T-helper 2 cell (primary cell): ENCODE measurements at places on chromosomes 3 and 15.

GRCh38 chr3:171970301-171970788 is 69.0 kb upstream of the FNDC3B start:
- no peak for DNase-seq

- no peak for DNase-seq
Observed at GRCh38 chr3:131393868-131394267, 12.3 kb downstream of the NUDT16 start.

GRCh38 chr3:188090620-188091309 is 63.2 kb upstream of the LPP start:
- DNase-seq: no peak

GRCh38 chr15:40744815-40745152 is 10.3 kb downstream of the RMDN3 start:
- DNase-seq: no peak

DNA sequence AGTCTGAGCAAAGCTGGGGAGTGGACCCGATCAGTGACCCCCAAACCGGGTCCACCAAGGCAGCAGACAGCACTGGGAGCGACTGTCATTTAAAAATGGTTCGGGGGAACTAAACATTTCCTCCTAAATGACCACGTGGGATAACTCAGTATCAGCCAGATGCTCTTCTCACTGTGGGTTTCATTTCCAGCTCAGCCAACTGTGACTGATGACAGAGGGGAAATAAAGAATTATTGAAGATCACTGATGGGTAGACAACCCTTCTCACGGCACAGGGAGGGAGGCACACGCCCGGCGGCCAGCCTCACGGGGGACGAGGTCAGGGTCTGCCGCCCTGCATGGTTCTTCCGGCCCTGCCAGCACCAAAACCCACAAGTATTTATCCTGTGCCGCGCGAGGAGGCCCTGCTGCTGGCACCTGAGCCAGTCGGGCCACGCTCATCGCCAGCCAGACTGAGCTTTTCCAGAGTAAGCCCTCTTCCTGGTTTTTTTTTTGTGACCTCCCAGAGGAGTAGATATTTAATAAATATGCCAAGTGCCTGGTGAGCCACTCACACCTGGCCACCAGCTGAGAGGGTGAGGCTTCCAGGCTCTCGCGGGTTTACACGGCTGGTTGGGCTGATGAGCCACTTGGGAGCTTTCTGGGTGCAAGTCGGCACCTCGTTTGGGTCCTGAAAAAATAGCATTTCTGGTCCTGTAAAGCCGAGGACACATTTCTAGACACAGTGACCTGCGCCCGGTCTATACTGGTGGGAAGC is 6.2 kb downstream of the MELTF start:
- DNase-seq: no peak

GRCh38 chr3:159775372-159775961 is 213.2 kb upstream of the IL12A start:
- no peak for DNase-seq

- no peak for DNase-seq
Observed at GRCh38 chr3:66098436-66098835, 59.7 kb upstream of the MAGI1 start.

DNA sequence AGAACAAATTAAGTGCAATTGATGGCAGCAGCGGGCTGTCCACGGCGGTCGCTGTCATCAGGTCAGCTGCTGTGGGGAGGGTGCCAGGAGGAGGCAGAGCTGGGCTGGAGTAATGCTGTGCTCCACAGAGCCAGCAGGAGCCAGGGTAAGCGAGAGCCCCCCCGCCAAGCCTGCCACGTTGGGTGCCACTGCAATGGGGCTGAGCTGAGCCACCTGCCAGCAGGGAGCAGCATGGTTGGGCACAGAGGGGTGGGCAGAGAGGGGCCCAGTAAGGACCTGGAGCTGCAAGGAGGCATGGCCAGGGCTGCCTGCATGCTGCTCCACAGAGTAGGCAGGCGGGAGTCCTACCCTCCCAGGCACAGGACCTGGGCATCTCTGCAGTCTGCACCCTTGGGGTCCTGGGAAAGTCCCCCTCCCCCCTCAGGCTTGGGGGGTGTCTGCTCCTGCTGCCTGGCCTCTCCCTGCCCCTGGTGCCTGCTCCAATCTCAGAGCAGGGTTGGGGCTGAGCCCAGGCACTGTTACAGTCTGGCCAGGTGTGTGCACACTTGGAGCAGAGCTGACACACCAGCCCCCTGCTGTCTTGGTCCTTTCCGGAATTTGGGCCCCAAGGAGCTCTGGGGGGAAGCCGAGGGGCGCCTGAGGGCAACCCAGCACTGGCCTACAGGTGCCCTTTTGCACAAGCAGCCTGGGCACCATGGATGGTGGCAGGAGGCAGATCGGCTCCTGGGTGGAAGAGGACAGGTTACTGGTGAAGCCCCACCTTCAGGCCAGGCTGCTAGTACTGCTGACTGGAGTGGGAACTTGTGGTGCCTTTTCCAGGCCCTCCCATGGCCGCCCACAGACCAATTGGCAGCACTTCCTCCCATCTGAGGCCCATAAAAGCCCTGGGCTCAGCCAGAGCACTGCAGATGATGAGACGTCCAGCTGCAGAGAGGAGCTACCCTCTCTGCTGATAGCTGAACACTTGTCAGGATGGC is 8.5 kb upstream of the PIAS1 start:
- DNase-seq: no peak

- no peak for DNase-seq
Observed at GRCh38 chr3:4774531-4774930, 204.7 kb upstream of the BHLHE40 start.

GRCh38 chr3:53794597-53794996 is 51.6 kb downstream of the CHDH start:
- no peak for DNase-seq

DNA sequence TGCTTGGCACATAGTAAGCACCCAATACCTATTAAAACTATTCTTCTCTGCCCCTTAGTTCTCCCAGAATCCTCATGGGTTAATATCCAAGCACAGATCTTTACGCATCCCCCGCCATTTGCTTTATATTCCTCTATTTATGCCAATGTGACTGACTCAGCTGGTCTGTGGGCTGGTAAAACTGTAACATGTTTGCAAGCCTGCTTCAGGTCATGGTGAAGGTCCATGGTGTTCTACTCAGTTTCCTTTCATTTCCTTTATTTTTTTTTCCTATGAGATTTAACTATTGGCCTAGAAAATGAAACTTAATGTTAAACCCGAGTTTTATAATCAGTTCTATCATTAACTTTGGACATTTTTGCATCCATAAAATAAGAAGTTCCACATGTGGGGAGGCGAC is 47.0 kb downstream of the FRMD4B start:
- DNase-seq: no peak

DNA sequence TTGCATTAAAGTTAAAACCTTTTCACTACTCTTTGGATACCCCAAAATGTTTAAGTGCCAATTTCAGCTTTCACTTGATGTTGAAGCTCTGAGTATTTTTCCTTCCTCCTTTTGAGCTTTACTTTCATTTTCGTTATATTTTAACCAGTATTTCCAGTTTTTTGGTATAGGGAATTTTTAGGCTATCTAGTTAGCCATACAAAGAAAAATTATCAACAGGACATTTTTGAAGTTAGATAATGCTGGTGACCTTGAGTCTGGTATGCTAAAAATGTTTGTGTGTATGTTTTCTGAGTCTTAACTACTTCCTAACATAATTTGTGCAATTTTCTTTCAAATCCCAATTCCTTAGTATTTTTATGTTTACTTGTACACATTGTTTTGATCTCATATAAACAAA is 284.8 kb downstream of the OTOL1 start:
- no peak for DNase-seq

DNA sequence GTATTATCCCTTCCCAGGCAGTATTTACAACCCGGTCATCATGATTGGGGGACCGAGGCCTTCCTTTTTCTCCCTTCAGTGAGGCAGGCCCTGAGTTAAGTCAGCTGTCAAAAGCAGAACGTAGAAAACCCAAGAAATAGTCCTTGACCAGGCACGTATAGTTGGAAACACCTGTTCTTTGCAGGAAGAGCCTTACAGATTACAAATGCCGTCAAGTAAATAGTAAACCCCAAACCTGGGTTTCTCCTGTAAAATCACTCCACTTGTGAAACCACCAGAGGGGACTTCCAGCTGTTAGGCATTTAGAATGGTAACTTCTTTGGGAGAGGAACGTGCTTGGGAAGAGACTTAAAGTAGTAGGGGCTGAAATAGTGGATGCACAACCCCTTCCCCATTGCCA is 1.0 kb upstream of the BTBD1 start:
- no peak for DNase-seq

DNA sequence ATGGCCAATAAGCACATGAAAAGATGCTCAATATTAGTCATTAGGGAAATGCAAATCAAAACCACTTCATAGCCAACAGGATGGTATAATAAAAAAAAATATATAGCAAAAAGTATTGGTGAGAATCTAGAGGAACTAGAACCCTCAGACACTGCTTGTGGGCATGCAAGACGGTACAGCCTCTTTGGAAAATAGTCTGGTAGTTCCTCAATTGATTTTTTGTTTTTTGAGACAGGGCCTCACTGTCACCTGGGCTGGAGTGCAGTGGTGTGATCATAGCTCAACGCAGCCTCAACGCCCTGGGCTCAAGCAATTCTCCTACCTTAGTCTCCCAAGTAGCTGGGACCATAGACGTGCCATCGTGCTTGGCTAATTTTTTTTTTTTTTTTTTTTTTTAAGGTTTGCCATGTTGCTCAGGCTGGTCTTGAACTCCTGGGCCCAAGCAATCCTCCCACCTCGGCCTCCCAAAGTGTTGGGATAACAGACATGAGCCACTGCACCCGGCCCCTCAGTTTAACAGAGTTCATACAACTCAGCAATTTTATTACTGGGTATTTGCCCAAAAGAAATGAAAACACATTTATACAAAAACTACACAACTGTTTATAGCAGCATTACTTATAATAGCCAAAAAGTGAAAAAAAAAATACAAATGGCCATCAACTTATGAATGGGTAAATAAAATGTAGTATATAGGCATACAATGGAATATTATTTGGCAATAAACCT is 5.1 kb downstream of the PRC1 start:
- DNase-seq: peak; percentile 43

DNA sequence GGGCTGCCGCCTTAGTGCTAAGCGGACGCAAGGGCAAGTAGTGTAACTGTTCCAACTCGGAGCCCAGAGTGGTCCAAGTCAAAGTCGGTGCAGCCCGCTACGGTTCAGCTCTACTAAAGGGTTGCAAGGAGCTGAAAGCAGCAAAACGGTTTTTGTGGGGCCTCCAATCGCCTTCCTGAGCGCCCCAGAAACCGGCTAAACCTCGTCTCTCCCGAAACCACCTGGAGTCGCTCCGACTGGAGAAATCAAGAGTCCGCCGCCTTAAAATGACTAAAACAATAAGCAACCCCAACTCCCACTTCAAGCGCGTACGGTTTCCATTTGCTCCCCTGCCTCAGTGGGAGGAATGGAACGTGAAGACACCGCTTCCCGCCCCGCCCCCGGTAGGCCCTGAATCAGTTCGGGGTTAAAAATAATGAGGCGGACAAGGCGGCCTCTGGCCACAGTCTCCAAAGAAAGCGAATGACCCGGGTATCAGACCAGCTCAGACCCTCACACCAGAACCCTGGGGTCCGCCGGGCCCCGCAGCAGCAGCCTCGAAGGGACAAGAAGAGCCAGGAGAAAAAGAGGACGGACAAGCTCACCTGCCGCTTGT is 401 bp downstream of the SEC11A start:
- DNase-seq: peak; percentile 47

DNA sequence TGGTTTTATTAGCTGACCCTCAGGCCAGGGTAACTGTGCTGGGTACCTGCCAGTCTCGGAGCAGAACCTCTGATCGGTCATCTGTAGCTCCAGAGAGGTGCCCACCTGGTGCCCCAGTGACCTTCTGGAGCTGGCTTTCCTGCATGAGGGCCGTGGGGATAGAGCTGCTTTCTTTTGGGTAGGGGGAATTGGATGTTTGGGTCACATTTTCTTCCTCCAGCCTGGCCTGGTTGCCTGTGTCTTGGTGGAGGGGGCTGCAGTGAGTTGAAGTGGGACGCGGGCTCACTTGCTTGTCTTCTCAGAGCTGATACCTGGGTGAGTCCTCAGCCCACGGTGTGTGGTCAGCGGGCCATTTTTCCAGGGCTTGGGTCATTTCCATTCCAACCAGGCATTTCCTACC is 2.6 kb downstream of the ZNF710 start:
- DNase-seq: no peak

GRCh38 chr15:59993950-59994401 is 10.1 kb upstream of the FOXB1 start:
- no peak for DNase-seq

DNA sequence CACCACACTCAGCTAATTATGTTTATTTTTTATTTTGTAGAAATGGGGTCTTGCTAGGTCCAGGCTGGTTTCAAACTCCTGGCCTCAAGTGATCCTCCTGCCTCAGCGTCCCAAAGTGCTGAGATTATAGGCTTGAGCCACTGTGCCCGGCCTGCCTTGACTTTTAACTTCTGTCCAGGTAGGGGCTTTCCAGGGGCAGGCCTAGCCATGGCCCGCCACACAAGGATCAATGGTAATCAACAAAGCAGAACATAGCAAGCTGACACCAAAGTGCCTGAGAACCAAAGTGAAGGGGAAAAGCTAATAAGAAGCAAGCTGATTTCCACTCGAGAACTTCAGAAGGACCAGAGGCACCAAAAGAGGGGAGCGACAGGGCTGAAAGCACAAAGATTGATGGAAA is 9.4 kb upstream of the CRTC3 start:
- no peak for DNase-seq

GRCh38 chr3:37546876-37547275 is 314.8 kb upstream of the CTDSPL start:
- no peak for DNase-seq

- DNase-seq: no peak
Observed at GRCh38 chr3:66747696-66748095, 246.9 kb upstream of the LRIG1 start.

- no peak for DNase-seq
Observed at GRCh38 chr3:151228666-151229040, 25.6 kb upstream of the GPR171 start.

DNA sequence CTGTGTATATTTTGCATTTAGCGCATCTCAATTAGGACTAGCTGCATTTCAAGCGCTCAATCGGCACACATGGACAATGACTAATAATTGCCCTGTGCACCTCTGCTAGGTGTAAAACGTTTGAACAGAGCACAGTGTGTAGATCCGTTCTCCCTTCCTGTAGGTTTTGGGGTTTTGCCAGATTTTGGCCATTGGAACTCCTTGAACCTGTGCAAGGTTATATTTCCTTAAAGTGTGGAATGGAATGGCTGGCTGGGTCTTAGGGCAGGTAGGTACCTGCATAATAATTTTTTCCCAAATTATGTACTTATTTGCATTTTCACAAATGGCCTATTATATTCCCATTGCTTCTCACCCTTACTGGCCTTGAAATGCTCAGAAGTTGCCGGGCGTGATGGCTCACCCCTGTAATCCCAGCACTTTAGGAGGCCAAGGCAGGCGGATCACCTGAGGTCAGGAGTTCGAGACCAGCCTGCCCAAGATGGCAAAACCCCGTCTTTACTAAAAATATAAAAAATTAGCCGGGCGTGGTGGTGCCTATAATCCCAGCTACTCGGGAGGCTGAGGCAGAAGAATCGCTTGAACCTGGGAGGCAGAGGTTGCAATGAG is 777 bp downstream of the RNU5B-1 start:
- DNase-seq: no peak

DNA sequence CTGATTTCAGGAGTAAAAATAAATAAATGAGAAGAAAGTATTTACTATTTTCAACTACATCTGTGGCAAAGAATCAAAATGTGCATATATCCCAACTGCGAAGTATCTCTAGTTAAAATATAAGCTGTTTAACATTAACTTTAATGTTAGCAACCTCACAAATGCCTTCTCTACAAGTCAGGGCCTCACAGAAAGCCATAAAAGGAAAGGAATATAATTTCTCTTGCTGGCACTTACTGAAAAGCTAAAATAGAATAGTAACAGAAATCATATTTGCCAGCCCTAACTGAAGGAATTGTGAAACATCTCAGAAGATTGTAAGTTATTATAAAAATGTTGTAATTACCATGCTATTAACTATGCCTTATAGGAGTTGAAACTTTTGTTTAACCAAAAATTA is 65.1 kb upstream of the MBNL1 start:
- DNase-seq: no peak
